ENCODE measurements at places on chromosomes 2 and 18.

GRCh38 chr2:105868060-105868459 is 123.3 kb downstream of the NCK2 start:
- DNase-seq, result no peak

- DNase-seq, result no peak
Measured at GRCh38 chr2:75421986-75422385, 138.8 kb downstream of the EVA1A start.

DNA sequence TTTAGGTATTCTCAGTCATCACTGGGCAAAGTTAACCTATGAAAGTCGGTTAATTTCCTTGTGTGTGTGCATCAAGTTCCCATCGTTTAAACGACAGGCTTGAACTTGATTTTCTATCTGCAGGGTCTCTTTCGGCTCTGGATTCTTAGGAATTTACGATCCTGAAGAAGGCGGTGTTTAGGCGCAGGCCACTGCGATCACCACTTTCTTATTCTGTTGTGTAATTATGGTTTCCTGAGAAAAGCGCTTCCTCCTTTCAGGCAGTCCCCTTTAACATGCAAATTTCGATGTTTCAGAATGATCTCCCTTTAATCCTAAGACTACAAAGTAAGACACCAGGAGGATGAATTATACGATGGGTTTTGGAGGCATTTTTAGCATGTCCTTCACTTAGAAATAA is 27.9 kb upstream of the MBP start:
- no peak for DNase-seq

DNA sequence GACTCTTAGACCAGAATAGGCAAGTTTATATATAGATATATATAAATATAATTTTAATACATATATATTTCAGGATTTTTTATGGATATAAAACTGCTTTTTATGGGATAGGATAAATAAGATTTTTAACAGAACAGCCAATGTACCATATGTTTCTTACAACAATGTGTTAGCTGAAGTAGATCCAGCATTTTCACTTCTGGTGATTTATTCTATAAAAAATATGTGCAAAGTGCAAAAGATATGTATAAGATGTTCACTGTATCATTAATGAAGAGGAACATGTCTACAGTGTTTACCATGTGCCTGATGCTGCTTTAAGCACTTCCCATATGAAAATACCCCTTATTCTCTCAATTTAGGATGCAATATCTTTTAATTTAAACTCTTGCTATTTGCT is 22.2 kb upstream of the GPR75 start:
- DNase-seq, result no peak

DNA sequence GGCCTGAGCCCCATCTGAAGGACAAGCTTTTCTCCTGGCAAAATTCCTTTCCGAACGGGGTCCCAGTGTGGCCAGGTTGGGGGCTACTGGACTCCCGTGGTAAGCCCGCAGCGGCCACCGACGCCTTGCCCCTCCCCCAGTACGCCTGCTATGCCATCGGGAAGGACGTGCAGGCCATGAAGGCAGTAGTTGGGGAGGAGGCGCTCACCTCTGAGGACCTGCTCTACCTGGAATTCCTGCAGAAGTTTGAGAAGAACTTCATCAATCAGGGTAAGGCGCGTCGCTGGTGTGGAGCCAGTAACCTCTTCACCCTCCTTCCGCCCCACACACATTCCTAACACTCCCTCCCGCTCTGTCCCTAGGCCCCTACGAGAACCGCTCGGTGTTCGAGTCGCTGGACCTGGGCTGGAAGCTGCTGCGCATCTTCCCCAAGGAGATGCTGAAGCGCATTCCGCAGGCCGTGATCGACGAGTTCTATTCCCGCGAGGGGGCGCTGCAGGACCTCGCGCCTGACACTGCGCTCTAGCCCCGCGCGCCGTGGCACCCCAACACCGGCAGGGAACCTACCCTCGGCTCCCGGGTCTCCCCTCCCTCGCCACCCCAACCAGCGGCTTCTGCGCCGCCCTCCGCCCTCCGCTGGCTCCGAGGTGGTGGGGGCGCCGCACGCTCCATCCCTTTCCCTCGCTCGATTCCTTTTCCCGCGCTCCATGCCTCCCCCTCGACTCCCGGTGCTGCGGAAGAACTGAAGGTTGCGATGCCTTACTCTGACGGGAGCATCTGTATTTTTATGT is 13.6 kb upstream of the ANKRD53 start:
- peak; percentile 75 for DNase-seq

Data from stimulated activated CD8-positive, alpha-beta memory T cell treated with anti-CD3 and anti-CD28 coated beads, Interleukin-2, amount 100 ng/mL, for 1 hour (primary cell).